NCI-H774 (cell line): ENCODE measurements at places on chromosomes 4 and X.

DNA sequence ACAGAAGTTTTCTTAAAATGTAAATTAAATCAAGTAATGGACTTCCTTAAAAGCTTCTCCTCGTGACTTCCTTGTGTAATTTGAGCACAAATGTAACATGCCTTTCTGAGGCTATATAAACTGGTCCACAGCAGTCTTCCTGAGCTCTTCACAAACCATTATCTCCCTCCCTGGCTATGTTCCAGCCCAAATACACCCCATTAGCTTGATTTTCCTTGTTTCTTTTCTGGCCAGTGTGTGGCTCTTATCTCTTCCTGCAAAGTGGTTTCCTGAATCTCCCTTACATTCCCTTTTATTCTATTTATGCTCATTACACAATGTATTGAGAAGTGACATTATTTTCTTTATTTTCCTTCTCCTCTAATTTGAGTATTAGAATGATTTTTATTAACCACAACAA lies 1085.3 kb upstream of the PCDH10 start:
- DNase-seq = no peak

GRCh38 chrX:12843668-12844279 lies 23.1 kb upstream of the TLR7 start:
- no peak for DNase-seq

GRCh38 chrX:253451-254297 lies 27.5 kb upstream of the PLCXD1 start:
- DNase-seq = no peak

DNA sequence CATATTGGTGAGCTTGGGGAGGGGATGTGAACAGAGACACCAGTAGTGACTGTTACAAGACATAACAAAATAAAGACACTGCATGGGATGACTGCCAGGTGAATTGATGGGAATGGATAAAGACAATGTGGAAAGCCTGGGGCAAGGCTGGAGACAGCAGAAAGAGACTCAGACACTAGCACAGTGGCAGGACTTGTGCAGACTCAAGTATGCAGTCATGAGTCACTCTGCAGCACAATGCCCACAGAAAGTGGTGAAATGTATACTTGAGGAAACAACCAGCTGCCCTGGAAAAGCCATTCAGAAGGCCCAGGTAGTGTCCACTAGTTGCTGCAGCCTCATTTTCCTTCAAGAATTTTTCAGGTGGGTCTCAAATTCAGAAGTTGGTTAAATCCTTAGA lies 452.3 kb downstream of the MID1IP1 start:
- no peak for DNase-seq

DNA sequence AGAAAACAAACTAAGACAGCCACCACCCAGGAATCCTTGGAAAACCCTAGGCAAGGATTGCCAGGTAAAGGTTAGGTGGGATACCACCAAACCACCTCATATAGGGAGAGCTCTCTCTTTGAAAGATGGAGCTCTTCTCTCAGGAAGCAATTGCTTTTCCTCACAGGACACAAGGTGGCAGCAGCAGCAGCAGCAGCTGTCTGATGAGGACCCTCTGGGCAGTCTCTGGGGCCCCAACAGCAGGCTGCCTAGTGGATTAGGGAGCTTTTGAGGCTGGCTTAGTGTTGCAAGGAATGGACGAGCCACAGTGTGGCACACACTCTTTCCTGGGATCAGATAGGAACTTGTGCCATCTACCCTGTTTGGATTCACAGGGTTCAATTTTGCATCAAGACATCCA lies 41.4 kb upstream of the CHRDL1 start:
- DNase-seq = no peak

DNA sequence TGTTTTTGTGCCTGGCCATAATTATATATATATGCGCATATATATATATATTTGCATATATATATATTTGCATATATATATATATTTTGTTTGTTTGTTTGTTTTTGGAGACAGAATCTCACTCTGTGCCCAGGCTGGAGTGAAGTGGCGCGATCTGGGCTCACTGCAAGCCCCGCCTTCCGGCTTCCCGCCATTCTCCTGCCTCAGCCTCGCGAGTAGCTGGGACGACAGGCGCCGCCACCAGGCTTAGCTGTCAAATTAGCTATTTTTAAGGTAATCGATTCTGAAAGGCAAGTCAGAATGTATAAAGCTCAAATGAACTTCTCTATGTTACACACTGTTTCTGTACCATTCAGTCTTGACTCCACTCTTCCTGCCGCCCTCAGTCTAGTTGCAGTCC lies 273.3 kb downstream of the TRIML1 start:
- DNase-seq = no peak

DNA sequence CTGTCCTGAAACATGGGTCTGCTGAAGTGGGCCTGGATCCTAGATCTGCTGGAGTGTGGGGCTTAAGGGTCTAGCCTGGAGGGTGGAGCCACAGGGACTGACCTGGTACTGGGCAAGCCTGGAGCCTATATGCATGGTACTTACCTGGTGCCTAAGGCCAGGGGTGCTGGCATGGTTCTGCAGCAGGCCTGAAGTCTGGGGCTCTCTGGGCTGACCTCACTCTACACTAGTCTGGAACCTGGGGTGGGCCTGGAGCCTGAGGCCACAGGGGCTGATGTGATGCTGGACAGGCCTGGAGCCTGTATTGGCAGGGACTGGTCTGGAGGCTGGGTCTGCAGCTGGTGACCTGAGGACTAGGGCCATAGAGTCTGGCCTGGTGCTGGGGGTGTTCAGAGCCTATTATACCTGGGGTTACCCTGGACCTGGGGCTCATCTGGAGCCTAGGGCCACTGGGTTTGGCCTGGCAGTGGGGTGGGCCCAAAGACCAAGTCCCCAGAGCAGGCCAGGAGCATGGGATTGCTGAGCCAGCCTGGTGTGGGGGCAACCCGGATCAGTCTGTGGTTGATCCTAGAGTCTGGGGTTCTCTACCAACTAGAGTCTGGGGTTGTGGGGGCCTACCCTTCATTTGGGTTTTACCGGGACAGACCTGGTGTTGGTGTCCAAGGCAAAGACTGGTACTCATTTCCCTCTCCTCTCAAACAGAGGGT lies 179.6 kb downstream of the SLC4A4 start:
- no peak for DNase-seq

DNA sequence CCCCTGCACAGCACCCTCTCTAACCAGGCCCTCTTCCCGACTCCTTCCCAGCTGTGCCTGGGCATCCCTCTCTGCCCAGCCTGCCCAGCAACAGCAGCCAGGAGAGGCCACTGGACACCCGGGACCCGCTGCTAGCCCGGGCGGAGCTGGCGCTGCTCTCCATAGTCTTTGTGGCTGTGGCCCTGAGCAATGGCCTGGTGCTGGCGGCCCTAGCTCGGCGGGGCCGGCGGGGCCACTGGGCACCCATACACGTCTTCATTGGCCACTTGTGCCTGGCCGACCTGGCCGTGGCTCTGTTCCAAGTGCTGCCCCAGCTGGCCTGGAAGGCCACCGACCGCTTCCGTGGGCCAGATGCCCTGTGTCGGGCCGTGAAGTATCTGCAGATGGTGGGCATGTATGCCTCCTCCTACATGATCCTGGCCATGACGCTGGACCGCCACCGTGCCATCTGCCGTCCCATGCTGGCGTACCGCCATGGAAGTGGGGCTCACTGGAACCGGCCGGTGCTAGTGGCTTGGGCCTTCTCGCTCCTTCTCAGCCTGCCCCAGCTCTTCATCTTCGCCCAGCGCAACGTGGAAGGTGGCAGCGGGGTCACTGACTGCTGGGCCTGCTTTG lies 1.1 kb downstream of the AVPR2 start:
- DNase-seq = no peak
